ENCODE measurements at places on chromosomes 6 and 20.

DNA sequence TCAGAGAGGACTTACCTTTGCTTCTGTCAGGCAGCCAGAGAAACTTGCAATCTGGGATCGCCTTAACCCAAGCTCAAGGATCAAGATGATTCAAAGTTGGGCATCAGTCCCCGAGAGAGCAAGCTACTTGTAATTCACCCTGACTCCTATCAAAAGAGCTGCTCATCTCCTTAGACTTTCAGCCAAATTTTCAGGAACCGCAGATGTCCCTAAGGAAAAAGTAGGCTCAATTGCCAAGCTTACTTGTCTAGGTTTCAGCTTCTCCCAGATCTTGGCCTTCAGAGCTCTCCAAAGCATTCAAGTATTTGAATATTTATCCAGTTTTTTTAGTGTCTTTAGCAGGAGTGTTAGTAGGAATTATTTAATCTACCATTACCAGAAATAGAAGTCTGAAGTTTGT lies 434.1 kb upstream of the MMS22L start:
- DNase-seq = no peak

- DNase-seq = no peak
These were observed 16.4 kb downstream of the TRMT6 start for GRCh38 chr20:5933802-5934436.

DNA sequence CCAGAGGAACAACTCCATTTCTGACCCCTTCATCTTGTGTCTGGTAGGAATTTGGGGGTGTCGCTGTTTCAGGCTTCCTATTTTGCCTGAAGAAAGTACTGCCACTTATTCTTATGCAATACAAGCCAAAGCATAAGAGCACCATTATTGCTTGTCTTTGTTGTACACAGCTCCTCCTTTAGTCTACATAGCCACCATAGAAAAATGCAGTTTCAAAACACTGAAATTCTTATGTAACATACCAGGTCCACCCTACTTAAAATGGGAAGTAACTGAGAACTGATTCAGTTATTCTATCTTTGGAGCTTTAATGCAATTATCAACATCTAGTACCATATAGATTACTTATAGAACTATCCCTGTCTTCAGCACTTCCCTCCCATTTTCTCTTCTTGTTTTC lies 255.5 kb downstream of the ARHGAP18 start:
- no peak for DNase-seq

DNA sequence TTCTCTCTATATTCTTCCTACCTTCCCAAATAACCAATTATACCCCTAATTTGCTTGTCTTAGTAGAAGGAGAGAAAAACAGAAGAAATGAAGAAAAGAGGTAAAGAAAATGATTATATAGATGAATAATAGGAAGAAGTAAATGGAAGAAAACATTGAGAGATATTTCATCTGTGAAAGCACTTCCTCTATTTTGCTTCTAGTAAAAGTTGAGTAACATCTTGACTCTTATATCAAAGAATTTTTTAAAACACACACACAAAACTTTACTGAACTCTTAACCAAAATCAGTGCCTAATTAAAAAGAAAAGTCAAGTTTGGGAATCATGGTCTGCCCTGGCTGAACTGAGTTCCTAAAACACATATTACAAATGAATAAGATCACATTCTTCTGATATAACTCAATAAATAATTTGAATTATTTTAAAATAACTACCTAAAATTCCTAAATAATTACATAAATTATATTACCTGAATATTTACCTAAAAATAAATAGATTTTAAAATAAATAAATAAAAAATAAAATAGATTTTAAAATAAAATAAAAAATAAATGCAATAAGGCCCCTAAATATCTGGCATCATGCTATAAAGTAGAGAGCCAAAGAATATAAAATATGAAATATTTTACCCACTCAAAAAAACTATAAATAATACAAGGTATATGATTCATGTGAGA lies 8.8 kb downstream of the SLC17A2 start:
- no peak for DNase-seq

GRCh38 chr20:2093159-2093781 lies 8.4 kb upstream of the STK35 start:
- no peak for DNase-seq

DNA sequence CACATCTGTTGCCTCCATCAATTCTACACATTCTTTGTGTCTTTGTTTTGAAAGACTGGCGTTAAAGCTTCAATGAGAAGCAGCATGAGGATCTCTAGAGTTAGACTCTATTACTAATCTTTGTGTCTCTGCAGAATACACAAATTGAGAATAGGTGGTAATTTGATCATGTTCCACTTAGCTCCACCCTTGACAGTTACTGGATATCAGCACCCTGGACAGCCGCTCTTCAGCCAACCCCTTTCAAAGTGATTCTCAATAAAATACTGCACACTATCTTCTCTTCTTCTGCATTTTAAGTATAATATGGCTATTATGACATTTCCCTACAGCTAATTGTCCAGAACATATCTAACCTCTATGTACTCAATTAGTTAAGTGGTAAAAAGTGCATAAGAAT lies 54.3 kb upstream of the CNR1 start:
- DNase-seq = no peak

DNA sequence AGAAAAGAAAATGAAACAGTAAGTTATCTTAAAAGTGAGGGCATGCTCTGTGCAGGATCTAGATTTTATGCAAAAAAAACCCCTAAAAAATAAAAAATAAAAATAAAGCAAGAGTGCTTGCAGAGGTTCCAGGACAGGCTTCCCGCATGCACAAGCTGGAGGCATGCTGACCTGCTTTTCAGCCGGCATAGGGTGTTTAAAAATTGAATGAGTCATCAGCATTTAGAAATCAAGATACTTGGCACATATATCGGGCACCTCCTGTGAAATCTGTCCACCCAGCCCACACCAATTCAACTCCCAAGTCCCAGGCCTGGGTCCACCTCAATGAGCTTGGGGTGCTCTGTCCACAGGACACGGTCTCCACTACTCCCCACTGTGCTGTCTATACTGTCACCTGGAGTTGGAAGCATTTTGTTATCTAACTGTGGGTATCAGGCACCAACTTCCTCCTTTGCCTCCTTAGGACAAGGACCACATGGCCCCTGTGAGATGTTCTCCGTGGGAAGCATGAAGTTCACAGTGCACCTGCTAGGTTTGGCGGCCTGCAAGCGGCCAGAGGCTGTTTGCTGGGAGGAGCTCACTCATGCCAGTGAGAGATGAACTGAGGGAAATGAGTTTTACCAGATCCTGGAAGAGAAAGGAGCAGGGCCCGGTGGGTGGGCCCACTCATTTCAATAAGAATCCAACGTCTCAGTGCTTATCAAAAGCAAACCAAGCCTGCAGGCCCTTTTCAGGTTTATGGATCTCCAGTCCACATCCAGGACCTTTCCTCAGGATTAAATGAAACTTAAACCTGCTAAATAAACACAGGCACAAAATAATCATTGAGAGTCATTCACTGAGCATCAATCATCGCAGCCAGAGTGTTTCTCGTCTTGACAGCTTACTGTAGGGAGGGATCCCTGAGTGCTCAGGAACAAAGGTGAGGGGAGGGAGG lies 121.1 kb downstream of the FOXA2 start:
- no peak for DNase-seq

DNA sequence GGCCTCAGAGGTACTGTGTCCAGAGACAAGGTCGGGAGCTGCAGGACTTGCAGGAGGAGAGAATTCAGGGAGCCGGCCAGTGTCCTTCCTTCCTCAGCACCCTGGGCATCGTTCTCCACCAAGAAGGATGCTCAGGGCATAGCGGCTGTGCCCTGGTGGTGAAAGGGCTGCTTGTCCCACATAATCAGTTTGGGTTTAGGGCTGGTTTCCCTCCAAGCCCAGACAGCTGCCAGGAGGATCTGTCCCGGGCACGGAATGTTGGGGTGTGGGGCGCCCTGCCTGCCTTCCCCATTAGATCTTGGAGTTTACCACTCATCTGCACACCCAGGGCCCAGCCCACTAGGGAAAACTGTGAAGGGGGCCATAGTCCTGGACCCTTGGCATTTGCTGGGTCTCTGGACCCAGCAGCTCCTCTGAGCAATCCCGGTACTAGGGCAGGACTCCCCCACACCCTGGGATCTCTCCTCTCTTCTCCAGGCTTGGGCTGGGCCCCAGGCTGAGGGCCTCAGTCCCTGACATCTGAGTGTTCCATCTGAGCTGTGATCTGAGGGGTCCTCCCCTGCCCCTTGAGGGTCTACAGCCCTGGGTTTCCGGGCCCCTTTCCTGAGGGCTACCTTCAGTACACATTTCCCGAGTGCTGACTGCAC lies 18.6 kb upstream of the SPDEF start:
- DNase-seq = no peak

- DNase-seq = no peak
These were observed 201.6 kb downstream of the SYNDIG1 start for GRCh38 chr20:24670981-24671380.

- no peak for DNase-seq
These were observed 29.9 kb upstream of the HINT3 start for GRCh38 chr6:125926711-125927110.

GRCh38 chr6:106617302-106617701 lies 12.0 kb downstream of the RTN4IP1 start:
- DNase-seq = no peak

GRCh38 chr20:53901064-53901463 lies 169.3 kb downstream of the BCAS1 start:
- DNase-seq = no peak

DNA sequence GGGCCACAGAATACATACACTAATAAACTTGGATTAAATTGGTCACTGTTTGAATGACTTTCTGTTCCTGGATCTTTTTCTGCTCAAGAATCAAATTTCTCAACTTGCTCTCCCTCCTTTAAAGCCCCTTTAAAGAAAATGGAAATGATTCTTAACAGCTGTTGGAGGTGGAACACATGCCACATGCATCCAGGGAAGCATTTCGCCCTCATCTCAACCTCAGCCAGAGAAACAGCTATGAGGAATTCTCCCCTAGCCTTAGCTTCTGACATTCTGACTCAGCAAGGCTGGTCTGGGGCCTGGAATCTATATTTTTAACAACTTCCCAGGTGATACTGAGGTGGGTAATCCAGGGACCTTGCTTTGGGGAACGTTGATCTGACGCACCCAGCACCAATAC lies 263.4 kb upstream of the ECI2 start:
- no peak for DNase-seq

DNA sequence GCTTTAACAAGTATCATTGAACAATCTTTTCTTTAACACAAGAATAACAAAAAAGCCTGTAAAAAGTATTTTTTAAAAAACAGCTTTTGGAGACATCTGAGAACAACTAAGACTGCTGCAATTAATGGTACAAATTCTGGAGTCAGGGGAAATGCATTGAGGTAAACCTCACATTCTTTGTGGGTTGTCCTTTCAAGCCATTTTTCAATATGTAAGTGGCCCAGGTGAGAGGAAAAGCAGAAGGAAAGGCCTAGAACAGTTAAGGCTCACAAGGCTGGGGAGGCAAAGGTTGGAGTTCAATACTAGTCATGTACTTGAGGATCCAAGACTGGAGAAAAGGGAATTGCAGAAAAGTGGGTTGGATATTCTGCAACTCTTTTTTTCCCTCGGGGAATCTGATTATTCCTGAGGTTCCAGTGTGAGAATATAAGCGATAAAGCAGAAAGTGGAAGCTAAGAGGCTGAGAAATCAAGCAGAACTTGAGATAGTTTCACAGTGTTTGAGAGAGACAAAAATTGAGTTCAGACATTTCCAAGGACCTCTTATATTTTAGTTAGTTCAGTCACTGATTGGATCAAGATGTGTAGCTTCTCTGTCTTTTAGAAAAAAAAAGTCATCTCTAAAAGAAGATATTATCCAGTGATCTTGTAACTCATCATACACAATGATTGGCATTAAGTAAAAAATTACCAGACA lies 25.0 kb upstream of the TXLNB start:
- DNase-seq = no peak

GRCh38 chr6:141097471-141097870 lies 1035.3 kb upstream of the GJE1 start:
- DNase-seq = no peak

DNA sequence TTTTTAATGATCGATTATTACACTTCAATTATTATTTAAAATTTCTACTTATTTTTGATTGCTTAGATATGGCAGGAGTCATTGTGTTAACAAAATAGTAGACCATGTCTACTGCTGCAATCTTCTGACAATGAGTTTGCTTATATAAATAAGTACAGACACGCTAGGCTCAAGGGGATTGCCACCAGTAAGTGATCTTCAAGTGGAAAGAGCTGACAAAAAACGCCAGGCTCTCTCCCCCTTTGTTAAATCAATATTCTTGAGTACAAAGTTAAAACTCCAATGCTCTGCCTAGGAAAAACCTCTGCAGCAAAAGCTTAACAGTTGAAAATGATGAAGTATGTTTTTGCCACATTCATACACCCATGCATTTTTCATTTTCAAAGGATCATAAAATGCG lies 738.1 kb downstream of the HDGFL1 start:
- DNase-seq = no peak

GRCh38 chr20:17642404-17643269 lies 39.4 kb downstream of the RRBP1 start:
- DNase-seq = no peak

GRCh38 chr20:13261460-13262301 lies 40.6 kb downstream of the ISM1 start:
- DNase-seq = peak; percentile 25

- no peak for DNase-seq
These were observed 287.0 kb upstream of the PRND start for GRCh38 chr20:4434681-4435080.

DNA sequence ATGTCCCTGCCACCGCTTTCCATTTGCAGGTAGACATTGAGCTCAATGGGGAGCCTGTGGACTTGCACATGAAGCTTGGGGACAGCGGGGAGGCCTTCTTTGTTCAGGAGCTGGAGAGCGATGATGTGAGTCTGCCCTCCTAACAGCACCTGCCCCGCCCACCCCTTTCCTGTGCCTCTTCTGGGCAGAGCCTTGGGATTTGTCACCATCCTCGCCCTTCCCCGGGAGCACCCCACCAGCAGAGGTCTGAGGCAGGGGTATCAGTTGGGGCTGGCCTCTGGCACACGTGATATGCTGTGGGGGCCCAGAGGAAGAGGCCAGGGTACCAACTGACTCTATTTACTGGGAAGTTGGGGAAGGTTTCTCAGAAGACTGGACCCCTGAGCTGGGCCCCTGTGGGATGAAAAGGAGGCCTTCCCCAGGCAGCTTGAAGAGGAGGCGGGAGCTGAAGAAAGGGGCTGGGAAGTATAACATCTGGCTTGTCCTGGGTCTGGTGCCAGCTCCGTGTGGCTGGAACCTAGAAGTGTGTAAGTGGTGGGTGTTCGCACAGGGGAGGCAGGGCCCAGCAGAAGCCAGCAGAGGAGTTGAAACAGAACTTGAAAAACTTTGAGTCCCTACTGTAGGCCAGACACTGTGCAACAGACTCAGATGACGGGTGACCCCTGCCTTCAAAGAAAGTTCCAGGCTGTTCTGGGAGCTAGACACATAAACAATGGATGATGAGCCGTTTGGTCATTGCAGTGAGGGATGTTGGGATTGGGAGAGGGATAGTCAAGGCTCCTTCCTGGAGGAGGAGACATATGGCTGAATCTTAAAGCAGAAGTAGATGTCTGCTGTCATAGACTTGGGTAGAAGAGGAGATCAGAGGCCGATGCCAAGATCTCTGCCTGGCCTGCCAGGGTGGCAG lies 7.2 kb downstream of the LPIN3 start:
- DNase-seq = no peak

GRCh38 chr20:43057317-43057716 lies 132.4 kb downstream of the PTPRT start:
- no peak for DNase-seq

All from stimulated activated CD4-positive, alpha-beta T cell treated with anti-CD3 and anti-CD28 coated beads, Interleukin-15, amount 100 ng/mL, for 48 hours (primary cell).